ENCODE measurements at places on chromosomes 12 and 14.

GRCh38 chr14:102481791-102482238 is 27.8 kb downstream of the ANKRD9 start:
- no peak for DNase-seq

DNA sequence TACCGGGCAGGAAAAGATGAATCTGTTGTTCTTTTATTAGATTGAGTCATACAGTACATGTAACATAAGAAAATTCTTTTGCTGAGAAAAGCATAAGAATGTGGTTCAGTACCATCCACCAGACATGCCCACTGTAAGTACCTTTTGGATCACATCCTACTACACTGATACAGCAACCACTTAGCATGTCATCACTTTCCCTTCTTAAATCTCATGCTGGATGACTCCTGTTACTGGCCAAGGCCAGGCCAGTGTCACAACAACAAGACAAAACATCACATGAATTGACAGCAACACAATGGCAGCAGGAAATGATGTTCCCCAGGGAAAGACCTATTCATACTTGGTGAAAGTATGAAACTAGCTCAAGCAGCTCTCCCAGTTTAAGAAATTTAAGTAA is 46.4 kb downstream of the STXBP6 start:
- no peak for DNase-seq

GRCh38 chr12:57051011-57051410 is 1.1 kb upstream of the MYO1A start:
- DNase-seq = no peak

DNA sequence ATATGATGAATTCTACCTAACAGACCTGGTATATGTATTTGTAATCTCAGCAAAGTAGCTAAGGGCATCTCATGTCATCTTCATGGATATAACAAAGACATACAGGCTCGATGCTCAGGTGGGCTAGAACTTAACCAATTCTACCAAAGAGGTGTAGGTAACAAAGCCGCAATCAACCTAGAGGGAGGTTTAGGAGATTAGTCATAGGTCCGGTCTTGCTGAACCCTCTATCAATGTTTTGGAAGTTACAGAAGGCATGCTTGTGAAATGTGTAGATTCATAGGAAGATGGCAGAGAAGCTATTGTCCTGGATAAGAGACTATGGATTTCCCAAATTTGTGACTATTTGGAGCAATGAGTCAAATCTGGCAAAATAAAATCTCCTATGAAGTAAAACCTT is 42.6 kb upstream of the SYCP3 start:
- DNase-seq = no peak

GRCh38 chr14:54772451-54772881 is 130.2 kb downstream of the GCH1 start:
- no peak for DNase-seq

Data from KG1 (cell line).